Aorta (tissue), 5 donors: ENCODE measurements at places on chromosomes 13 and 19. TPM values are rescaled to one million over a fixed set of nuclear protein-coding genes. Genes with fewer than 3 reads are reported as not detected.

CNN1 gene
- total RNA-seq, result 1,055 TPM

IL27RA gene
- 5.5 TPM for total RNA-seq

ZNF534 gene
- total RNA-seq, result not detected

SLC25A41 gene
- 0.23 TPM for total RNA-seq

SLAIN1 gene
- total RNA-seq, result 9.0 TPM

TTC9B gene
- not detected for total RNA-seq

MEIS3 gene
- 7.7 TPM for total RNA-seq
